ENCODE measurements at places on chromosomes 4 and X.

GRCh38 chrX:122866532-122866931 is 317.5 kb upstream of the GRIA3 start:
- peak; percentile 85 for DNase-seq

GRCh38 chr4:72326692-72327632 is 242.1 kb downstream of the ADAMTS3 start:
- peak; percentile 57 for DNase-seq

DNA sequence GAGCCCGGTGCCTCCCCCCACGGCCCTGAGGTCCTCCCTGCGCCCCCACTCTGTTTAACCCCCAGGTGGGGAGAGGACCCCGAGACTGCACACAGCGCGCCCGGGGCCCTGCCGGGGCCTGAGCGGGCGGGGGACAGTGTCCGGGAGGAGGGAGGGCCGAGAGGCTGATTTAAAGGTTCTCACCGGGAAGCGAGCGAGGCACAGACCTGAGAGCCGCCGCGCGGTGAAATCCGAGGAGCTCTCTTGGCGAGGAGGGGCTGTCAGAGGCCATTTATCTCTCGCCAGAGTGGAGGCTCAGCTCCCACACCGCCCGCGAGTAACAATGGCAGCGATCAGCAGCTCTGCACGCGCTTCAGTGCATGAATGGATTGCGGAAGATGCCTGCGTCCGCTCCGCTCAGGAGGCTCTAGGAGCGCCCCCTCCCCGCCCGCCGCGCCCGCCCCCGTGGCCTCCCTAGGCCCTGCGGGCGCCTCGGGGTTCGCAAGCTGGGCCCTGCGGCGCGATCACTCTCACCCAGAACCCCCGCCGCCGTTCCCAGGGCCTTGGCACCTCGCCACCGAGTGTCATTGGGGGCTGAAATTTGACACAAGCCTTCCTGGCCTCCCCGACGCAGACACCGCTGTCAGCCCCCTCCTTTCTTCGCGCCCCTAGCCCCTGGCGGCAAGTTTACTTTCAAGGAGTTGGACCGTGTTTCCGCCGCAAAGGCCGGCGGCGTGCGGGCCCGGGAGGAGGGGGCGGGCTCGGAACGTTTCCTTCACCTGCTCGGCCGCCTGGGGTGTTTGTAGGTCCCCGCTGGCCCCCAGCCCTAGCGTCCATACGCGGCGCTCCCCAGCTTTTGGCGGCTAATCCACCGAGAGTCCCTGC is 48.7 kb upstream of the BCOR start:
- no peak for DNase-seq

- DNase-seq, result no peak
Observed at GRCh38 chr4:186584912-186585311, 29.5 kb upstream of the MTNR1A start.

DNA sequence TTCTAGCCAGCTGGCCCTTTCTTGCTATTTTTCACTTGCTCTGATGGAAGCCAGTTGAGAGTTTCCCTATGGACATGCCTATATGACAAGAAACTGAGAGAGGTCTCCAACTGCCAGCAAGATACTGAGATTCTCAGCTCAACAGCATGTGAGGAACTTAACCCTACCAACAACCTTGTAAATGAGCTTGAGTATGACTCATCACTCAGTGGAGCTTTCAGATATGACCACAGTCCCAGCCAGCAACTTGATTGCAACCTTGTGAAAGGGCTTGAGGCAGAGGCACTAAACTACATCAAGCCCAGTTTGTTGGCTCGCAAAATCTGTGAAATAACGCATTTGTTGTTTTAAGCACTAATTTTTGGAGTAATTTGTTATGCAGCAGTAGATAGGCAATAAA is 175.8 kb downstream of the COMMD8 start:
- peak; percentile 38 for DNase-seq

DNA sequence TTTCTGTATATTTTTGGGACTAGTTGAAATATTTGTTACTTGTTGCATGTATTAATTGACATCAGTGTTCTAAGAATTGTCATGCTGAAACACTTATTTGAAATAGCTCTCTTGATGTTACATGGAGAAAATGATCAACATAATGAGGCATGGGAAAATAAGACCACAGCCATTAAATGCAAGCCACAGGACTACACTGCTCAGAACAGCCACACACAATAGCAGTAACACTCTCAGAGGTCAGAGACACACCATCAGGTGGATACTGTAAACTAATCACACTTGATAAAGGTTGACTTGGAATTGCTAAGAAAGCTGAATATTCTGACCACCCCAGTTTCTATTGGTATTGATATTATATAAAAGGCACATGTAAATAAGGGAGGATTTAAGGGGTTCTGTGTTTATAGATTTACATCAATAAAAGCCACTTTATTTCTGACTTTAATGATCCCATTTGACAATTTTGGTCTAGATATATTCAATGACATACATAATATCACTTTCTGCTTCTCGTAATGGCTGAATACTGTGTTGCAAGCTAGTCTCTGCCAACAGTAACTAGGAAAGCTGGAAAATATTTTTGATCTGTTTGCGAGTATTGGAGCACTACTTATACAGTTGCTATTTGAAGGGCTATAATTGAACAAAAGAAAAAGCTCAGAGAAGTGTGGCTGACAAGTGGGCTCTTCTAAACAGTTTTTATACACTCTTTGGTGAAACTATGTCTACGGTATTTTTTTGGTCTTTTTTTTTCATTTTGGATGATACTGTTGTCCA is 876.5 kb upstream of the INTU start:
- DNase-seq, result no peak

- DNase-seq, result no peak
Observed at GRCh38 chr4:184364100-184364921, 110.0 kb downstream of the IRF2 start.

Measured in fibroblast of mammary gland (primary cell).